ENCODE measurements at places on chromosomes 4 and X.
A peak's percentile ranks its signal among the peaks of the same experiment; 100 is the strongest.

GRCh38 chr4:38024206-38024509, 64.0 kb downstream of the PTTG2 start:
- no peak for DNase-seq

DNA sequence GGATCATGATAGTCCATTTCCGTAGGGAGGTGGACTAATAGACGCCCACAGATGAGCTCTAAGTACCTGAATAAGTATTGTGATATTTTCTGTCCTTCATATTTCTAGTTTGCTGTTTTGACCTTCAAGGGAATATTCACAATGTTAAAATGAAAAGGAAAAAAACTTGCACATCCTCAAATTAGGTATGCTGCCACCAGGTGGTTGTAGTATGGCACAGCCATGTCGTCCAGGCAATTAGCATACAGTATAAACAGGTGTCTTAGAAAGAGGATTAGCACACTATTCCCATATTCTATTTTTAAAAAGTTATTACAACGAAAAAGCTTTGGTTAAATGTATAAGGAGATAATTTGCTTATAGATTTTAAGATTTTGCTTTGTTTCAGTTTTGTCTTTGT, 802.0 kb downstream of the RPA4 start:
- DNase-seq, result no peak

DNA sequence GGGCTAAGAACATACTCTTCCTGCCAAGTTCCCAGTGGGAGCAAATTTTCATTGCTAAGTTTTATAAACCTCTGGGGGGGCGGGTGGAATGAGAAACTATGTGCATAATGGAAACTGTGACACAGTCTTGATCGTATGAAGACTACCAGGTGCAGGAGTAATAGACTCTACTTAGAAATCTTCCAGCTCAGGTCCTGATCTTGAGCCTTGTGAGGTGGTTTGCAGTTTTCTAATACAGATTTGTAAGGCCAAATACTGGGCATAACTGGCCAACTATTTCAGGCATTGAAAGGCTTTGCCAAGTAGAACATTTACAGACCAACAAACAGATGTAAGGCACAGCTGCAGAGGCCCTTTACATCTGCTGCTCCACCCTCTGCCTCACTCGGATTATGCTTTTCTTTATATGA, 89.7 kb upstream of the CBR4 start:
- DNase-seq, result no peak

DNA sequence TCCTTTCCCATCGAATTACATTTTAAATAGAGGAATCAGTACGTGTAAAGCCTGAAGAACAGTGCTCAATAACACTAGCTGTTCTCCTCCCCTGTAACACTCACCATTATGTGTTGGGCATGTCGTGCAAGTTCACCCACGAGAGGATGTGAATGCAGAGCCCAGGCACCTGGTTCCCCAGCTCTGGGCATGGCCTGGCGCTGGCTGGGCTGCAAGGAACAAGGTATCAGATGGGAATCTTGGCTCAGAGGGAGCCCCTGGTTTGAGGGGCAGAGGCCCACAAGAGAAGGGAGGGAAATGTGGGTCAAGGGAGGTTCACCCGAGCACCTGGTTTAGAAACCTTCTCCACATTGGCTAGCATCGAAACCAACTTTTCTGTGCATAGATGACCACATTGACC, 41.7 kb upstream of the MTM1 start:
- no peak for DNase-seq

GRCh38 chrX:3462166-3462508, 115.7 kb upstream of the MXRA5 start:
- DNase-seq, result no peak

DNA sequence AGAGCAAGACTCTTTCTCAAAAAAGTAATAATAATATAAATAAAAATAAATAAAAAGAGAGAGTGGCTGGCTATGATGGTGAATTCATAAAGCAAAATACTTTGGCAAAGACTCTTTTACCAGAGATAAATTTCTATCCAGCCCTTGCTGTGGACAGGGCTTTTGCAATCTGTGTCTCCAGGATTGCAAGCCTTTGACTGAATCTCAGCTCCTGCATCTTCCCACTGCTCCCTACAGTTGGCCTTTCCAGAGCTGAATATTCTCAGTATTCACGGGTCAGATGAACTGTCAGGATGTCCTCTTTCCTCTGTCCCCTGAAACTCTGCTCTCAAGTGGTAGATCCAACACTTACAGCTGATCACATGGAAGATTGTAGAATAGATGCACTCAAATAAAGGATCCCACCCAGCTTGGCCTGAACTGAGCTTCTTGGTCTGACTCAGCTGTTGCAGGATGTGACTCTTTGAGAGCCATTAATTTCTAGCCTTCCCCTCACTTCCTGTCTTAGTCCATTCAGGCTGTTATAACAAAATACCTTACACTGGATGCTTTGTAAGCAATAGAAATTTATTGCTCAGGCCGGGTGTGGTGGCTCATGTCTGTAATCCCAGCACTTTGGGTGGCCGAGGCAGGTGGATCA, 123.4 kb upstream of the GUCY1A1 start:
- DNase-seq, result no peak

- DNase-seq, result no peak
Observed at GRCh38 chr4:89196056-89196674, 84.8 kb downstream of the TIGD2 start.

DNA sequence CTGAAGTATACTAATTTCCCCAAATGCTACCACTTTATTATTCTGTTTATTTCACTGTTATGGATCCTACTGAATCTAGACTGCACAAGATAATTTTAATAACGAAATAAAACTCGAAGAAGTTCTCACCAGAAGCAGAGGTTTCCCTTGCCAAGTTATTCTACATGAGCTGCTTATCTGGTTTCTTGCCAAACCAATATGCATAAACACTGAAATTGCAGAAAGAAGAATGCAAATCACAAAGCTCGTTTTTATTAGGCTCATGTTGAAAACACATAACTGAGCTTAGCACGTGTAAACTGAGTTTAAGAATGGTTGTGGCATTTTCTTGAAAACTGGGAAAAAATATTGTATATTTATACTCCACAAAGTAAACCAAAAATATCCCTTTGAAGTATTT, 35.9 kb downstream of the GRID2 start:
- no peak for DNase-seq

GRCh38 chrX:9902656-9903055, 64.5 kb upstream of the CLDN34 start:
- no peak for DNase-seq

- no peak for DNase-seq
Observed at GRCh38 chrX:3143043-3143799, 102.0 kb downstream of the ARSF start.

- DNase-seq, result no peak
Observed at GRCh38 chrX:16869393-16870094, 618 bp downstream of the RBBP7 start.

DNA sequence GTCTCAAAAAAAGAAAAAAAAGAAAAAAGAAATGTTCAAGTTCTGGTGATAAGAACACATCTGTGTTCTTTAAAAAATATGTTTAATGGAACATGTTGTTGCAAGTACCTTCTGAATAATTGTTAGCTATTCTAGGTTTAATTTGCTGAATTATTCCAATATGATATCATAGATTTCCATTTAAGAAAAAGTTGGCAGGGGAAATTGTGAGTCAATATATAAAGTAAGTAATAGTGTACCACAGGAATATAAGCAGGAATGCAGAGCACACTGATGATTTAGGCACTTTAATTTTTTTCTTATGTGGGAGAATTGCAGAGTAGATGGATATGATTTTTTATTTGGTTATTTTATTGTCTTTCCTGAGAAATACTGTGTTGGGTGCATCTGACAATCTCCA, 190.7 kb downstream of the RPA4 start:
- DNase-seq, result no peak

DNA sequence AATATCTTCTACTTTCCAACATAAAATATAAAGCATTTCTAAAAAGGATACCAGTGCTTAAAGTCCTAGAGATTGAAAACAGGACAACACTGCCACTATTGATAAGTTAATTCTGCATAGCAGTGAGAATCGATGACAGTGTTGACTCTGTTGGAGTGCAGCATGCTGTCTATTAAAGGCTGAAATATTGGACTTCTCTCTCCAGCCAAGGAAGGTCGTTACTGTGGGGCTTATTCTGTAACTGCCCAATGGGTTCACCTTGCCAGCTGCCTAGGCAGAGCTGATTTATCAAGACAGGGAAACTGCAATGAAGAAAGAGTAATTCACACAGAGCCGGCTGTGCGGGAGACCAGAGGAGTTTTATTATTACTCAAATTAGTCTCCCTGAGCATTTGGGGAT, 37.7 kb upstream of the PGM2 start:
- no peak for DNase-seq

GRCh38 chr4:154332681-154333421, 158.7 kb downstream of the DCHS2 start:
- DNase-seq, result peak; percentile 60

DNA sequence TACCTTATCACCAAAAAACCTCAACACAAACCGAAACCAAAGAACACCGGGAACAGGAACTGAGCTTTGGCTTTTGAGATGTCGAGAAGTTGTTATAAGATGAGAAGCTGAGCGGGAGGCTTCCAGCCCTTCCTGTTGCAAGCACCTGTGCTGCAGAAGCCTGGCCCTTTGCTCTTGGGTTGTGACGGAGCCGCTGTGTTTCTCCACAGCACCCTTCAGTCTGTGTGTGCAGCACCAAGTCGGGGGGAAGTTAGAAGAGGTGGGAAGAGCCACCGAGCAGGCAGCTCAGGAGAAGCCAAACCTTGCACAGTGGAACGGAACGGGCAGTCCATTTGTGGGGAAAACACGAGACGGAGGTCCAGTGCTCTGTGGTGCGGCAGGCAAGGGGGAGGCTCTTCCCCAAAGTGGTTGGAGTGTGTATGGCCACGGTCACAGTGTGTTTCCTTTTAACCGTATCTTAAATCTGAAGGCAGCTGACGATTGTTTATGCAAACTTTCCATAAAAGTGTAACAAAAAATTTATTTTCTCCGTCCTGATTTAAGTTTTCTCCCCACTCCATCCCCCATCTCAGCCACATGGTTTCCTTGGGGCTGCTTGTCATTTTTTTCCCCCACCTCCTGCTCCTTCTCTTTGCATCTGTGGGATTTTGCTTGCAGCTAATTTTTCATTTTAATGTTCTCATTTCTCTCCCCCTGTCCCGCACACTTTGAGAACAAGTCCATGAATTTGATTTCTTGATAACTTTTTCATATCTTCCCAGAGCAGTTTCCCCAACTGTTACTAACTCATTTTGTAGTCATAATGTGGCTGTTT, 123.7 kb downstream of the STOX2 start:
- no peak for DNase-seq

- no peak for DNase-seq
Observed at GRCh38 chr4:158722291-158722916, 792 bp downstream of the PPID start.

DNA sequence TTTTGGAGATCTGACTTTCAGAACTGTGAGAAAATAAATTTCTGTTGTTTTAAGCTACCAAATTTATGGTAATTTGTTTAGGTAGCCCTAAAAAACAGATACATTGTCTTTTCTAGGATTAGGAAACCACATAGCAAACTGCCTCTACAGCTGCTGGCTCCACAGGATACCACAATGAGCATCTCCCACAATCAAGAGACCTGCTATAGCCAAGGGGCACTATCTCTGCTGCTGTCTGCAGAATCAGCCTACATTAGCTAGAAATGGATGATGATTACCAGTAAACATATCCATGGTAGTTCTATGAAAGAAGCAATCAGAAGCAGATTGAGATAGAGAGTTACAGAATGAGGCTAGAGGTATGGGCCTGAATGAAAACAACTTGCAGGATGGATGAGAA, 244.4 kb upstream of the NDST4 start:
- DNase-seq, result no peak

DNA sequence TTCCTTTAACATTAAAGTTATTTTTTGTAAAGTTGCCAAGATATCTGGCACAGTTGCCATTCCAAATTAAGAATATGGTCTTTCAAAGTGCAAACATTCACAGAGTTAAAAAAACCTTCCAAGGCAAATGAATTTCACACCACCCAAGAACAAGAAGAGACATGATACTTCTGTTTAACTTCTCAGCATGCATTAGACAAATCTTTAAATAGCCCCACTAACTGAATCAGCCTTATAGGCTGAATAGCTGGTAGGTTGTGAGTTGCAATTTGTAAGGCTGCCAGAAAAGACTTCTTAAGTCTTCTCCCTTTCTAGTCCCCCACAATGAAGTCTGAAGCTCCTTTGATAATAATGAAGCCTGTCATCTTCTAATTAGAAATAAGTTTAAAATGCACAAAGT, 95.6 kb downstream of the MAPK10 start:
- no peak for DNase-seq

DNA sequence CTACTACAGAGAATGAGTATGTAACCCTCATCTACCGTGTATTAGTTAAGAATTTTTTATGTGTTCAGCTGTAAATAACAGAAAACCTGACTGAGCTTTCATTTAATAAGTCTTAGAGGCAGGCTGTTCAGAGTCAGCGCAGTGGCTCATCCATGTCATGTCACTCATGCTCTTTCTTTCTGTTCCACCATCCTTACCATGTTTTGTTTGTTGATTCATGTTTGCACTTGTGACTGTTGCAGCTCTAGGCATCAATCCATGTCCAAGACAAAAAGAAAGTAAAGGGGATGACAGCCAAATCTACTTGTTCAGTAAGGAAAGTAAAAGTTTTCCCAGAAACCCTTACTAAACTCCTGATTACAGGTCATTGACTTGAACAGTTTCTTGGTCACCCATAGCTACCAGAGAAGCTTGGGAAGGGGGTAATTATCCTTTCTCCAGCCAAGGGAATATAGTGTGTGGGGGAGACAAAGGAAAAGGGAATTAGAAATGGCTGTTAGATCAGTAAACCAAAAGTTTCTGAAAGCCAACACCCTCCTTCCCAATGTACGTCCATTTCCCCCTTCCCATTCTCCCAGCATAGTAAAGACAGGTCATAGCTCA, 9.0 kb downstream of the ART3 start:
- no peak for DNase-seq

- no peak for DNase-seq
Observed at GRCh38 chr4:118757761-118758251, 72.6 kb downstream of the METTL14 start.

DNA sequence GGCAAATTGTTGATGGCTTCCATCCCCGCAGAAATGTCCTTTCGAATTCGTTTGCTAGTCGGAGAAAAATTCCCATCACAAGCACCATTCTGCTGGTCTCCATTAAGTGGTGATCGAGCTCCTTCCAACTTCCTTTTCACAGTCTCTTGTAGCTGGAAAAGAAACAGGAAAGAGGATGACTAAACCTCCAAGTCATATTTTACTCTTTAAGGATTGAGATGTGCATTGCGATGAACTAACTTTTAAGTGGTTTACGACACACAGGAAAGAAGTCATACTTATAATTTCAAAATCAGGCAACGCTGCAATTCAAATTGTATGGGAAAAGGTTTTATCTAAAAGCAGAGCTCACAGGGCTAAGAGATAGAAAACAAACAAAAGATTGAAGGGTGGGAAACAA, 225.2 kb downstream of the MGST2 start:
- DNase-seq, result no peak

- peak; percentile 95 for DNase-seq
Observed at GRCh38 chr4:155376387-155377268, at the start of gene MAP9. Gene MAP9 (minus strand): TSS chr4:155376965. CDS start chr4:155375850, 1,115 bp downstream.

- DNase-seq, result no peak
Observed at GRCh38 chr4:176358083-176358469, 38.3 kb downstream of the SPCS3 start.

GRCh38 chrX:70062076-70062475, at the start of gene OTUD6A:
Gene OTUD6A (plus strand): TSS chrX:70062457. CDS start chrX:70062525, 68 bp downstream.
- DNase-seq, result no peak
